Cardiac muscle cell (in vitro differentiated cells and primary cell): ENCODE measurements at places on chromosomes 7 and 10.

- H3K4me3 ChIP-seq = no peak overlapping the region
- H3K27me3 ChIP-seq = no peaks in the 10 kb centered on the region
- no peaks in the 10 kb centered on the region for H3K4me1 ChIP-seq
- no peak overlapping the region for H3K27ac ChIP-seq
- no peaks in the 10 kb centered on the region for H3K36me3 ChIP-seq
Measured at GRCh38 chr10:71478173-71478572, 81.5 kb downstream of the CDH23 start.

GRCh38 chr10:19704544-19704943 lies 111.7 kb upstream of the PLXDC2 start:
- H3K27ac ChIP-seq = no peak overlapping the region
- H3K4me3 ChIP-seq = no peak overlapping the region
- H3K27me3 ChIP-seq = no peaks in the 10 kb centered on the region

GRCh38 chr10:4546500-4546899 lies 279.5 kb upstream of the AKR1E2 start:
- no peak overlapping the region for H3K4me3 ChIP-seq
- no peaks in the 10 kb centered on the region for H3K36me3 ChIP-seq
- no peak overlapping the region for H3K27ac ChIP-seq
- no peaks in the 10 kb centered on the region for H3K27me3 ChIP-seq
- DNase-seq = no peak

DNA sequence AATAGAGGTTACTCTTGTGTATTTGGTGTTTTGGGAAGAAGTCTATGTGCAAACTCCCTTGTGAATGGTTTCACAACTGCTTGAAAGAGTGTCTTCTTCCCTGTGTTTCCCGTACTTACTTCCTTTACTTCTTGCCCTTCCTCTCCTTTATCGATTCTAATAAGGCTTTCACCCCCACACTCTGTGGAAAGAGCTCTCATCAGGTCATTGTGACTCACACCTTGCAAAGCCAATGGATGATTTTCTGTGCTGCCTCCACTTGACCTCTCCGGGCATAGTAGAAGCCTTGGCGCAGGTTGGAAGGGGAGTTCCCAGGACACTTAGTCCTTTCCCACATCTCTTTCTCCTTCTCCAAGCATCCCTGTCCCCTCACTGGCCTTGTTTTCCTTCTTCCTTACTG lies 6.2 kb upstream of the TSPAN15 start:
- no peaks in the 10 kb centered on the region for H3K27me3 ChIP-seq
- H3K4me1 ChIP-seq = peaks cover 6% of the 10 kb centered on the region
- no peaks in the 10 kb centered on the region for H3K36me3 ChIP-seq
- H3K4me3 ChIP-seq = no peak overlapping the region
- no peak for DNase-seq
- no peak overlapping the region for H3K27ac ChIP-seq

GRCh38 chr7:82700741-82701140 lies 257.2 kb upstream of the CACNA2D1 start:
- H3K27ac ChIP-seq = no peak overlapping the region
- H3K4me1 ChIP-seq = no peaks in the 10 kb centered on the region
- H3K36me3 ChIP-seq = no peaks in the 10 kb centered on the region
- DNase-seq = no peak
- no peaks in the 10 kb centered on the region for H3K27me3 ChIP-seq

- peaks cover 15% of the 10 kb centered on the region for H3K4me1 ChIP-seq
- H3K27me3 ChIP-seq = no peaks in the 10 kb centered on the region
- no peak overlapping the region for H3K27ac ChIP-seq
- no peak overlapping the region for H3K4me3 ChIP-seq
- H3K36me3 ChIP-seq = no peaks in the 10 kb centered on the region
Measured at GRCh38 chr10:94005050-94005449, 11.3 kb downstream of the PLCE1 start.

DNA sequence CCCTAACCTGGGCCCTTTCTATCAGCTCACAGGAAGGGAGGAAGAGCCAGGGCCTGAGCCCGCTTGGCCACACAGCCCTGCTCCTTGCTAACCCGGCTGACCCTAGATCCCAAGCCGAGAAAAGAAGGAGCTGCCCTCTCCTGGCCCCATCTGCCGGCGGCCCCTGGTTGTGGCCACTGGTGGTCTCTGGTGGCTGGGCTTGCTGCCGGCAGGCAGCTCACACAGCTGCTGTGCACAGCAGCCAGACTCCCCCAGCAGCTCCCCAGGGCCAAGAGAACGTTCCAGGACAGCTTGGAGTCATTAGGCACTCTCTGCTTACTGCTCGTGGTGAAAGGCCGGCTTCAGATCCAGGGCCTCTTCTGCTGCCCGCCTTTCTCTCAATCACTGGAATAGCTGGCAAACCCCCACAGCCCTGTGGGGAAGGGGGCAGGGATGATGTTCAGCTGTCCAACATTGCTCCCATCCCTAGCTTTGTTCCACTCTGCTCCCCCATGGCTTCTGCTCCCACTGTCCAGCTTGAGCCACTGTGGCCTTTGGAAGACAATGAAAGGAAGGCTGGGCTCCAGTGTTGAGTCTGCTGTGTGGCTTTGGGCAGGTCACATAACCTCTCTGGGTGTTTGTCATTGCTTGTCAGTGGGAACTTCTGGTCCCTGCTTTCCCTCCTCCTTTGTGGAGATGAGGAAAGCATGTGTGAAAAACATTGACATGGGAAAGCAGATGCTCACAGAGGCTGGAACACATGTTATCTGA lies 35.4 kb upstream of the COL13A1 start:
- DNase-seq = peak; percentile 25
- no peak overlapping the region for H3K27ac ChIP-seq
- H3K36me3 ChIP-seq = no peaks in the 10 kb centered on the region
- H3K4me3 ChIP-seq = no peak overlapping the region
- no peaks in the 10 kb centered on the region for H3K27me3 ChIP-seq

- H3K27me3 ChIP-seq = no peaks in the 10 kb centered on the region
- no peak for DNase-seq
- no peaks in the 10 kb centered on the region for H3K36me3 ChIP-seq
- H3K4me3 ChIP-seq = no peak overlapping the region
- no peaks in the 10 kb centered on the region for H3K4me1 ChIP-seq
- H3K27ac ChIP-seq = no peak overlapping the region
Measured at GRCh38 chr7:55044791-55045190, 26.0 kb downstream of the EGFR start.

DNA sequence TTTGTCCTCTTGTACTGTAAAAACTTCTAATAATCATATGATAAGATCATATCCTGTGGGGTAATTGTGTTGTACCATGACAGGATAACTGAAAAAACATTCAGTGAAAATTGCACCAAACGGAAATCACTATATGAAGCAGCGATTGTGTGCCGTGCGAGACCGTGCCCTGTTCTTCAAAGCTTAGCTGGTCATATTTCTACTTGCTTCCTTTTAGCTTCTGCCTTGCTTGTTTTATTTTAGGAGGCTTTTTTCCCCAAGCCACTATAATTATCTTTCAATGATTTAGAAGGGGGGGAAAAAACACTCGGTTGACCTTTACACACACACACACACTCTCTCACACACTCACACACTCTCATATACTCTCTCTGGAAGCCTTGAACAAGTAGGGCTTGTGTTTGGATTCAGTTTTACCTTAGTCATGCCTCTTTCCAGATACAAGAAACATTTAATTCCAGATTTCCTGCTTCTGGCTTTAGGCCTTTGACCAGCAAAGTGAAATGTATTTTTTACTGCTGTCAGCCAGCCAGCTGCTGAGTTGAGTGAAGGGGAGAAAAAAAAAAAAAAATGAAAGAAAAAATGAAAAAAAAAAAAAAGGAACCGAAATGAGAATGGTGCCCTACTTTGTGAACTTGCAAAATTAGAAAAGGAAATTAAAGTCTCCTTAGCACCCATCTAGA lies 181.4 kb downstream of the ARID5B start:
- H3K4me3 ChIP-seq = no peak overlapping the region
- H3K27me3 ChIP-seq = no peaks in the 10 kb centered on the region
- H3K4me1 ChIP-seq = peaks cover 21% of the 10 kb centered on the region
- peak overlapping the region; percentile 64 for H3K27ac ChIP-seq
- H3K36me3 ChIP-seq = no peaks in the 10 kb centered on the region
- peak; percentile 83 for DNase-seq

DNA sequence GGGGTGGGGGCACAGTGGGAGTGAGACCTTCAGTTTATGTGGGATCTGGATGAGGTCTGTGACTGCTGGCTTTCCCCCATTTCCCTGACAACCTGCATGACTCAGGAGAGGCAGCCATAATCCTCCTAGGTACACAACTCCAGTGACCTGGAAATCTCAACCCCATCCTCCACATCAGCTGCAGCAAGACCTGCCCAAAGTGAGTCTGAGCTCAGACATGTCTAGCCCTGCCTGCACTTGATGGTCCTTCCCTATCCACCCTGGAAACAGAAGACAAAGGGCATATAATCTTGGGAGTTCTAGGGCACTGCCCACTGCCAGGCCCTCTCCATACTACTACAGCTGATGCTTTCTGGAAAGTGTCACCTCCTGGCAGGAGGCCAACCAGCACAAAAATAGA lies 75.6 kb downstream of the GRM8 start:
- no peak for DNase-seq
- H3K4me3 ChIP-seq = no peak overlapping the region
- H3K4me1 ChIP-seq = no peaks in the 10 kb centered on the region
- no peaks in the 10 kb centered on the region for H3K27me3 ChIP-seq
- no peak overlapping the region for H3K27ac ChIP-seq

DNA sequence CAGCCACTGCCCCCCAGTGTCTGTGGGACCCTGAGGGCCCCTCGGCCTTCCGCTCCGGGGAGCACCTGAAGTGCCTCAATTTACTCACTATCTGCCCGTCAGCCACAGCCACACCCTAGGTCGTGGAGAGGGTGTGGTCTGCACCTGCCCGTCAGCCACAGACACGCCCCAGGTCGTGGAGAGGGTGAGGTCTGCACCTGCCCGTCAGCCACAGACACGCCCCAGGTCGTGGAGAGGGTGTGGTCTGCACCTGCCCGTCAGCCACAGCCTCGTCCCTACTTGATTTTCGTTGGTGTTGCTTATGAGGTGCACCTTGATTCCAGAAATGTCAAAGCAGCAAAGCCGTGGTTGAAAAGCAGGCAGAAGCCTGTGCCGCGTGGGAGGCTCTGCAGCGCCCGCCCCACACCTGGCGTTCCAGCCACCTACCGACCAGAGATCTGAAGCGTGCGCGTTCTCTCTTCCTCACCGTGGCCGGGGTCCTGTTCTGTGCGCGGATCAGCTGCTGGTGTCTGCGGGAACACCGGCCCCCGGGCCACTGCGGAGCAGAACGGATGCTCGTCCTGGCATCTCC lies 101.6 kb downstream of the DYNC2I1 start:
- H3K27ac ChIP-seq = no peak overlapping the region
- H3K36me3 ChIP-seq = no peaks in the 10 kb centered on the region
- no peaks in the 10 kb centered on the region for H3K4me1 ChIP-seq

GRCh38 chr10:59879363-59879913 lies 26.9 kb downstream of the CCDC6 start:
- H3K4me3 ChIP-seq = no peak overlapping the region
- no peaks in the 10 kb centered on the region for H3K27me3 ChIP-seq
- H3K27ac ChIP-seq = no peak overlapping the region
- H3K4me1 ChIP-seq = no peaks in the 10 kb centered on the region

GRCh38 chr10:124351481-124352220 lies 67.1 kb downstream of the OAT start:
- peaks cover 8% of the 10 kb centered on the region for H3K4me1 ChIP-seq
- H3K27ac ChIP-seq = no peak overlapping the region
- no peaks in the 10 kb centered on the region for H3K36me3 ChIP-seq
- no peak overlapping the region for H3K4me3 ChIP-seq
- no peaks in the 10 kb centered on the region for H3K27me3 ChIP-seq

- peak; percentile 34 for DNase-seq
- no peaks in the 10 kb centered on the region for H3K36me3 ChIP-seq
- H3K27me3 ChIP-seq = no peaks in the 10 kb centered on the region
- no peak overlapping the region for H3K4me3 ChIP-seq
- no peak overlapping the region for H3K27ac ChIP-seq
Measured at GRCh38 chr7:108716783-108717182, 147.1 kb downstream of the DNAJB9 start.

- peak; percentile 76 for DNase-seq
- no peak overlapping the region for H3K4me3 ChIP-seq
Measured at GRCh38 chr7:128425850-128426249, 16.1 kb upstream of the IMPDH1 start.

DNA sequence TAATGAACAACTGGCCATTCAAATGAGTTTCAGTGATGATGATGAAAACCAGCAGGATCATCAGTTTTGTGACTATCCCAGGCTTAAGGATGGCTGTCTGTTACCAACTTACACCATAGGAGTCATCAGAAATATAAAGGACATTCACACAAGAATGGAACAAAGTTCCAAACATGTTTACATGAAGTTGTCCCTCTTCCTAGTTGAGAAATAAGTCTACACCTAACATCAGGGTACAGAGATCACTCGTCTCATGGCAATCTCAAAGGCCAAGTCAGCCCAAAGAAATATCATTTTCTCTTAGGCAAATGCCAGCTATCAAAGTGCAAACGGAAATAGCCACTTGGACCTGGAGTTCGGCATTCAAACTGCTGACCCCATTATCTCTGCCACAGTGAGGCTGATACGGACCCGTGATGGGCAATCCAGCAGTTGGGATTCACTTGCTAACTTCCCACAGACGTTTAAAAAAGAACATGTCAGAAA lies 53.0 kb downstream of the CREB3L2 start:
- no peak overlapping the region for H3K4me3 ChIP-seq
- H3K4me1 ChIP-seq = peaks cover 59% of the 10 kb centered on the region
- no peaks in the 10 kb centered on the region for H3K36me3 ChIP-seq

DNA sequence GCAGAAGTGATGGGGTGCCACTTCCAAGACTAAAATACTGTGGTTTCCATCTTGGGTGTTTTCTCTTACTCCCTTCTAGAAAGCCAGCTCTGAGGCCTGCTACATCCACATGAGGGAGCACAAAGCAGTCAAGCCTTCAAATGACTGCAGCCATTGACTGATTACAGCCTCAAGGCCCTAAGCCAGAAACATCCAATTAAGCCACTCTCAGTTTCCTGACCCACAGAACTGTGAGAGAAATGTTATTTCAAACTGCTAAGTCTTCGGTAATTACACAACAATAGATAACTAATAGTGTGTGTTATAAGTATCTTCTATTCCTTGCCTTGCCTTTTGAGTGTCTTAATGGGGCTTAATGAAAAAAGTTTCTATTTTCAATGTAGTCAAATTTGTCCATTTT lies 24.8 kb downstream of the BRAF start:
- H3K36me3 ChIP-seq = no peaks in the 10 kb centered on the region
- H3K27ac ChIP-seq = peak overlapping the region; percentile 36
- DNase-seq = peak; percentile 13

- H3K36me3 ChIP-seq = no peaks in the 10 kb centered on the region
- H3K4me3 ChIP-seq = no peak overlapping the region
- H3K4me1 ChIP-seq = peaks cover 25% of the 10 kb centered on the region
- no peaks in the 10 kb centered on the region for H3K27me3 ChIP-seq
Measured at GRCh38 chr7:80942261-80943041, 23.6 kb upstream of the SEMA3C start.
